ENCODE measurements at places on chromosomes 1 and 21.

DNA sequence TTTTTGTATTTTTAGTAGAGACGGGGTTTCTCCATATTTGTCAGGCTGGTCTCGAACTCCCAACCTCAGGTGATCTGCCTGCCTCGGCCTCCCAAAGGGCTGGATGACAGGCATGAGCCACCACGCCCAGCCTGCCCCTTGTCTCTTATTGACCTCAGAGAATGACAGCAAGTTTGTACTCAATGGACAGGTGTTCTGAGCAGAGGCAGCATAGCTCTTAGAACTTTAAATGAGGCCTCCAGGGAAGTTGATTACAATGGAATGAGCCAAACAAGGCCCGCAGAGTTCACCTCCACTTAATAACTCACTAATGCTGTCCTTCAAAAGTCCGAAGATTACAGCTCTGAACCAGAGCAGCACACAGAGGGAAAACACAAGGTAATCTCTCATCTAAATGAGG, 10.9 kb downstream of the TMPRSS2 start:
- DNase-seq, result no peak

DNA sequence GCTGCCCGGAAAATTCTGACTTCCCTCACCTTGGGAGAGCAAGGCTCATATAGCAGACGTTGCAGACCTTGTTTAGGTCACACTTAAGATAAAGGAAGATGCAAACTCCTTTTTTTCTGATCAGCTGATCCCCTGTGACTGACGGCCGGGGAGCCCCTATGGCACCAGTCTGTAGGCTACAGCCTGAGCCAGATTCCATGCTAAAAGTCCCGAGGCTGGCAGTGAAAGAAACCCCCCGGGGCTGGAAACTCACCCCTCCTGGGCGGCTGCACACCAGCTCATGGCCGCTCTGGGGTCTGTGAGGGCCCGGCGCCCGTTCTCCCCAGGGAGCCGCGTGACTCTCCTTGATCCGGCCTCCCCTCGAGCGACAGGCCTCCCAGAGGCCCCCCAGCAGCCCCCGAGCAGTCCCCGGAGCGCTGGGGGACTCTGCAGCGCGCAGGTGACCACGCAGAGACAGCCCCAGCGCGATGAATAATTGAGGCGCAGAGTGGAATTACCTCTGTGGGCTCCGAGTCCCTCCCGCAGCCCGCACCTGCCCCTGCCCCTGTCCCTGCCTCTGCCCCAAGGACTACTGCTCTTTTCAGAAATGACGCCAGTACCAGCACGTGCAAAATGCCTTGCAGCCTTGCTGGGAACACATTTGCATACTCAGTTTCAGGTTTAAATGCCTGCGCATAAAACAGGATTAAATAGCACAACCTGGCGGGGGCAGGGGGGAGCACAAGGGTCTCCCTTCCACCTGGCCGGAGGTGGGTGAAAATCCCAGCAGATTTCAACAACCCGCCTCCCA, 62.6 kb upstream of the CLDN14 start:
- DNase-seq, result no peak

DNA sequence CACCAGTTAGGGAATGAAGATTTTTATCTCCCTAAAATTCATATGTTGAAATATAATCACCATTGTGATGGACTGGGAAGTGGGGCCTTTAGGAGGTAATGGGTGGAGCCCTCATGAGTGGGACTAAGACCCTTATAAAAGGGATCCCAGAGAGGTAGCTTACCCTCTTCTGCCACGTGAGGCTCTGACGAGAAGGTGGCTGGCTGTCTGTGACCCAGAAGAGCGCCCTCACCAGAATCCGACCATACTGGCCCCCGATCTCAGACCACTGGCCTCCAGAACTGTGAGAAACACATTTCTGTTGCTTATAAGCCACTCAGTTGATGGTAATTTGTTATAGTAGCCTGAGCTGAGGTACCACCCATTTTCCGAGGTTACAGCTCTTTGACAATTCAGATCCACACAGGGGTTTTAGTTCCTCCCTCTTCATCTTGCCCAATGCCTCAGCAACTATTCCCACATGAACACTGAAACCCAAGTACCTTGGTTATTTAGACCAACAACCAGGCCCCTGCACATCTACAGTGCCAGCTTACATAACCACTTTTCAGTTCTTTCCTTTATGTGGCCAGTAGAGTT, 27.6 kb upstream of the HUNK start:
- no peak for DNase-seq

GRCh38 chr1:201552941-201553351, 14.0 kb downstream of the NAV1 start:
- DNase-seq, result no peak

- DNase-seq, result no peak
These were observed 28.1 kb downstream of the ANGPTL3 start for GRCh38 chr1:62625415-62625814.

DNA sequence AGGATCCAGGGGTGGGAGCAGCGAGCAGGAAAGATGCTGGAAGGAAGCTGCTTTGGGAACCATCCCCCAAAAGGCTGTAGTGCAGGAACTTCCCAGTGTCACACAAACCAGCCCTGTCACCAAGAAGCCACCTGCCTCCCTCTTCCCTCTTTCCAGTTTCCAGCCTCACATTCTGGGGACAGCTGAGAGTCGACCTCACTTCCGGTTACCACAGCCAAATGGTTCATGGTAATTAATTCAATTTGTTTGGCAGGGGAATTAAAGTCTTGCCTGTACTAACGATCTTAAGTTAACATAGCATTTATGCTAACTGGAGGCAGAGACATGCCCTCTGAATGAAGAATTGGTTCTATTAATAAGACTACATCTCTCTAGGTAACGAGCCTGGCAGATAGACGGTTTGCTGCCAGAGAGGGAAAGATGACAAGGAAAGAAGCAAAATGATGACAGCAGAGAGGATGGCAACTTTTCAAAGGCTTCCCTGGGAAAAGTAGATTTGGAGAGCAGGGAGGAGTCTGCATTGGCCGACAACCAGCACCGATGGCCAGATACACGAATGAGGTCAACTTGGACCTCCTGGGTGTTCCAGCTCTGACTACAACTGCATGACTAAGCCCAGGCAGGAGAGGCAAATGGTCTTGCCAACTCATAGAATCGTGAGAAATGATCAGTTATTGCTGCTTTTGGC, 64.1 kb downstream of the TMCO4 start:
- DNase-seq, result no peak

DNA sequence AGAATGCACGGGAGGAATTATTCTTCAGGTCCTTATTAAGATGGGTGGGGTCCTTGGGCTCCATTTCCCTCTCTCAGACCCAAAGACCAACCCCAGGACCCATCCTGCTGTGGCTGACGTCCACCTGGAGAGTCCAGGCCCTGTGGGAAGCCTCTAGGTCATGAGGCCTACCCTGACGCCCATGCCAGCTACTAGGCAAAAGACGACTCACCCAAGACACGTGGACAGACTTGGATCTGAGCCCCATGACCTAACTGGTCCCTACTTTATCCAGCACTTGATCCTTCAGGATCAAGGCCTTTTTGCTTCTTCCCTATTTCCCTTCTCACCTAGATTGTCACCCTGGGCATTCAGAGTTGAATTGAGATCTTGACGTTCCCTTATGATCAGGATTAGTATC, 56.0 kb upstream of the CASZ1 start:
- no peak for DNase-seq

GRCh38 chr1:11475748-11476147, 3.2 kb upstream of the DISP3 start:
- DNase-seq, result no peak

- no peak for DNase-seq
These were observed 241.2 kb downstream of the SETD4 start for GRCh38 chr21:35819134-35819533.
